ENCODE measurements at places on chromosomes 16 and 17.

DNA sequence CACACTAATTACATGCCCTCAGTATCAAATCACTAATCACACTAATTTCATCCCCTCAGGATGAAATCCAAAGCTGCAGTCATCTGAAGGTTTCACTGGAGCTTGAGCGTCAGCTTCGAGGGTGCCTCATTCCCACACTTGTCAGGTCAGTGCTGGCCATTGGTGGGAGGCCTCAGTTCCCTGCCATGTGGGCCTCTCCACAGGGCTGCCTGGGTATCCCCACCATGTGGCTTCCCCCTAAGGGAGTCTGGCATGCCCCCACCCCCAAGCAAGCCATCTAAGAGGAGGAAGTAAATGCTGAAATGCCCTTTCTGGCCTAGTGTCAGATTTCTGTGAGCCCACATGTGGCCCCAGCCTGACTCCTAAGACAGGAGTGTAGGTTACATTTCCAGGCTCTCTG lies 78.6 kb upstream of the CDH5 start:
- DNase-seq, result peak; percentile 35

- peak; percentile 51 for DNase-seq
Measured at GRCh38 chr17:82519971-82520903, 705 bp downstream of the FOXK2 start.

DNA sequence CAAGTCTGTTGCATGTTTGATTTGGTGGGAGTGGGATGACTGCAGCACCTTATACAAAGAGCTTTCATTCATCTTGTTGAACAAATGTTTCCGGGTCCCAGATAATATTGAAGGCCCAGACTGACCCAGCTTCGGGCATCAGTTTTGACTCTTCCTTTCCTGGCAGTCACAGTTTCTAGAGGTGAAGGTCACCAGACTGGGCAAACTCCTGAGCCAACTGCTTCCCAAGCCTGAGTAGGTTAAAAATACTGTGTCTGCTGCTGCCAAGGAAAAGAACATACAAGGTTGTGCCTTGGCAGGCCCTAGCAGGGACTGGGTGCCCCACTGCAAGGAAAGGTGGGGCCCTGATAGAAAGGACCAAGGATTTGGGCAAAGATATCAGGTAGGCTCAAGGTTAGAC lies 4.5 kb downstream of the BCKDK start:
- DNase-seq, result no peak

GRCh38 chr16:66299349-66299748 lies 67.1 kb upstream of the CDH5 start:
- DNase-seq, result no peak

- no peak for DNase-seq
Measured at GRCh38 chr17:30021708-30022317, 80.4 kb downstream of the EFCAB5 start.

GRCh38 chr16:27273670-27274423 lies 5.3 kb upstream of the NSMCE1 start:
- DNase-seq, result no peak

DNA sequence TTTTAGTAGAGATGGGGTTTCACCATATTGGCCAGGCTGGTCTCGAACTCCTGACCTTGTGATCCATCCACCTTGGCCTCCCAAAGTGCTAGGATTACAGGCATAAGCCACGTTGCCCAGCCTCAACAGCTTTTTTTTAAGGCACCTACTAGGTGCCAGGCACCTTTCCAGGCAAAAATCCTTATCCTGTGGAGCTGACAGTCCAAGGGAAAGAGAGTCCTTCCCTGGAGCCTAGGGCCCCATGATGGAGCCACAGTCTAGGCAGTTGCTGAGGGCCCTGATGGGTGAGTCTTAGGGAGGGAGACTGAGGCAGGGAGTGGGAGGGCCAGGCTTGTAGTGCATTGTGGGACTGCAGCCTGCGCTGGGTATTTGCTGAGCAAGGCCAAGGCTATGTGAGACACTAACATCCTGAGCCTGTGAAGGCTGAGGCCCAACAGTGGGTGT lies 79.6 kb upstream of the TOB1 start:
- no peak for DNase-seq

GRCh38 chr16:14454391-14454790 lies 175.7 kb downstream of the PARN start:
- DNase-seq, result no peak

GRCh38 chr17:30191072-30191471 lies 44.4 kb downstream of the SLC6A4 start:
- DNase-seq, result no peak

Measured in SJSA1 (cell line).